ENCODE measurements at places on chromosomes 13 and 19. TPM values are rescaled to one million over a fixed set of nuclear protein-coding genes. Genes with fewer than 3 reads are reported as not detected.

GRCh38 chr19:56109226-56109625 is 11.9 kb downstream of the ZNF787 start:
- DNase-seq: no peak
- H3K27ac ChIP-seq: no peak overlapping the region
- H3K36me3 ChIP-seq: no peaks in the 10 kb centered on the region
- no peaks in the 10 kb centered on the region for H3K27me3 ChIP-seq

GRCh38 chr13:50758796-50759195 is 84.7 kb downstream of the DLEU7 start:
- no peaks in the 10 kb centered on the region for H3K27me3 ChIP-seq
- no peak for DNase-seq
- H3K36me3 ChIP-seq: no peaks in the 10 kb centered on the region
- no peak overlapping the region for H3K4me3 ChIP-seq
- H3K4me1 ChIP-seq: no peaks in the 10 kb centered on the region

Gene NXNL1
- not detected for total RNA-seq

Gene C1QTNF9
- not detected for total RNA-seq

DNA sequence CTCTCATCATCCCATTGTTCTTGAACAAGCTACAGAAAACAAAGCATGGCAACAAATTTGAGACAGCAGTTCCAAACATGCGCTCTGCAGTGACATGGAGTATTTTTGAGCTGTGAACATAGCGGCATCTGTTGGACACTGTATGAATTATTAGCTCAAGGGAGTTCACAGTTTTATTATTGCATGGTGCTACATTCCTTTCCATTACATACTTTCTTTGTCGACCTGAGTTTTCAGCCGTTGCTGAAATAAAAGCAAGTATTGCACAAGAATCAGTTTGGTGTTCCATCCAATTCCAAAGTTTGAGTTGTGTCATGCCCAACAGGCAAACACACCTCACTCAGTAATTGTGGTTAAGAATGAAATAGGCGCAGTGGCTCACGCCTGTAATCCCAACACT is 30.1 kb upstream of the METTL21C start:
- H3K27ac ChIP-seq: no peak overlapping the region
- no peak overlapping the region for H3K4me3 ChIP-seq
- peaks cover 3% of the 10 kb centered on the region for H3K4me1 ChIP-seq

GRCh38 chr13:20654156-20654555 is 49.3 kb upstream of the IL17D start:
- H3K27ac ChIP-seq: no peak overlapping the region
- no peak overlapping the region for H3K4me3 ChIP-seq
- peak; percentile 12 for DNase-seq
- H3K36me3 ChIP-seq: no peaks in the 10 kb centered on the region

Gene TNFSF11
- total RNA-seq: not detected

Gene ETHE1
- 15.3 TPM for total RNA-seq

Gene DACT3
- 0.32 TPM for total RNA-seq

GRCh38 chr13:99993660-99994637 is 12.4 kb downstream of the ZIC2 start:
- H3K27me3 ChIP-seq: no peaks in the 10 kb centered on the region
- H3K4me1 ChIP-seq: peaks cover 69% of the 10 kb centered on the region
- peak overlapping the region; percentile 96 for H3K27ac ChIP-seq
- H3K36me3 ChIP-seq: no peaks in the 10 kb centered on the region
- peak; percentile 72 for DNase-seq

DNA sequence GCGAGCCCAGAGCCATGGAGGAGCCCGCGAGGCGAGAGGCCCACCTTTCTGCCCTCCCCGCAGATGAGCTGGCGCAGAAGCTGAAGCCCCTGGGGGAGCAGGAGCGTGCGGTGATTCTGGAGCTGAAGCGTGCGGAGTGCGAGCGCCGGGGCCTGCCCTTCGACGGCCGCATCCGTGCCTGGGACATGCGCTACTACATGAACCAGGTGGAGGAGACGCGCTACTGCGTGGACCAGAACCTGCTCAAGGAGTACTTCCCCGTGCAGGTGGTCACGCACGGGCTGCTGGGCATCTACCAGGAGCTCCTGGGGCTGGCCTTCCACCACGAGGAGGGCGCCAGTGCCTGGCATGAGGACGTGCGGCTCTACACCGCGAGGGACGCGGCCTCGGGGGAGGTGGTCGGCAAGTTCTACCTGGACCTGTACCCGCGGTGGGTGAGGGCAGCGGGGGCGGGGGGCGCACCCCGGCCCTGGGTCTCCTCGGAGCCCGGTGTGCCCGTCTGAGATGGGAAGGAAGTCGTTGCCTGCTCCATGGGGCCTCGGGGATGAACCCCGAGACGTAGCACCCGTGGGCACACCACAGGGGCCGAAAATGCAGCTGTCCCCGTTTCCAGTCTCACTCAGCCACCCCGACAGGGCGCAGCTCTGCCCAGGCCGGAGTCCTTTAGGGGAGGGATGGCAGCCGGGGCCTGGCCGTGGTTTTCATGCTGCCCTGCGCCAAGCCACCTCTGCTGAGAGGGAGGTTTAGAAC is 12.1 kb upstream of the ZNF554 start:
- no peaks in the 10 kb centered on the region for H3K27me3 ChIP-seq
- no peak for DNase-seq
- H3K27ac ChIP-seq: no peak overlapping the region
- peaks cover 5% of the 10 kb centered on the region for H3K4me1 ChIP-seq
- peaks cover 43% of the 10 kb centered on the region for H3K36me3 ChIP-seq
- H3K4me3 ChIP-seq: no peak overlapping the region

Gene THSD1
- total RNA-seq: 0.39 TPM

Gene PEX11G
- total RNA-seq: 1.1 TPM

DNA sequence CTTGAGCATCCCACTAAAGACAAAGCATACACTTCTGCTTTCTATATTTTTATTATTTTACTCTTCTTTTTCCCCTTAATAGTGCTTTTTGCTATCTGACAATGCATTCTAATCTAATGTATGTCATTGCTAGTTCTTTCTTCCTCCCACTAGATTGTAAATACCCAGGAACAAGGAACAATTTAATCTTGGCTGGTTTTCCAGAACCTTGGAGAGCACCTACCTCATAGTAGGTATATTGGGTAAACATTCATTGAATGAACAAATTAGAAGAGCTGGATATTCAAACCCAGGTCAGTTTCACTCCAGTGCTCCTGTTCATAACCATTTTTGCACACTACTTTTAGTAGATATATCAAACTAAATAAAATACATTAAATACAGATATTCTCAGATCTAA is 1617.6 kb upstream of the SLC10A2 start:
- no peak overlapping the region for H3K27ac ChIP-seq
- no peaks in the 10 kb centered on the region for H3K36me3 ChIP-seq
- no peaks in the 10 kb centered on the region for H3K27me3 ChIP-seq
- no peaks in the 10 kb centered on the region for H3K4me1 ChIP-seq
- no peak for DNase-seq
- no peak overlapping the region for H3K4me3 ChIP-seq

DNA sequence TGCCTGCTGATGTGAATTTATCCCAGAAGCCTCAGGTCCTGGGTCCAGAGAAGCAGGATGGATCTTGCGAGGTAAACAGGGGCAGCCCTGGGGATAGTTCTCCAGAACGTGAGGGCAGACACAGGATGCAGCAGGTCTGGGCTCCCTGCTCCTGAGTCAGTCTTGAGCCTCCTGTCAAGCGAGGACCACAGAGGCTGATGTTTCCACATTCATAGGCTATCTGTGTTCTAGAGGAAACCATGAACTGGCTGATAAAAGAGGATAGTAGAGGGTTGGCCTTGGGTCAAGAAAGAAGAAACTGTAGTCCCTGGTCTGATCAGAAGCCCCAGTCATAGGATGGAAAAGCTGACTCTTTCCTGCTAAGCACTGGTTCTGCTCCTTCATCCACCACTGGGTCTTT is 2.2 kb downstream of the ZNF175 start:
- peaks cover 13% of the 10 kb centered on the region for H3K27me3 ChIP-seq
- no peak overlapping the region for H3K27ac ChIP-seq
- peaks cover 3% of the 10 kb centered on the region for H3K4me1 ChIP-seq
- H3K4me3 ChIP-seq: no peak overlapping the region
- DNase-seq: no peak

DNA sequence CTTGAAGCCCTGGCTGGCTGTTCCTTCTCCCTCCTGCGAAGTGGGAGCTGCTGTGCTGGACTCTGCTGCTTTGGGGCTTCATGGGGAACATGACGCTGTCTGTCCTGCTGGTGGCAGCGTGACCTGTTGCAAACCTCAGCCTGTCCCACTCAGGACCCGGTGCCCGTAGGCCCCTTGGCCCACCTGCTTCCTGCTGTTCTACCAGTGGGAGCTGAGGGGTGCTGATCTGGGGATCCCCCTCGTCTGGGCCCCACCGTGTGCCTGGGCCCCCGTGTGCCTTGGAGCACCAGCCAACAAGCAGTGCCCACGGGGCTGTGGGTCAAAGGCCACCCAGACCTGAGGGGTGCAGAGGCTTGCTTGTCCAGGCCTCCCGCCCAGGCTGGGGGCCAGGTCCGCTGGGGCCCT is 5.3 kb downstream of the SPPL2B start:
- no peak for DNase-seq
- H3K27ac ChIP-seq: no peak overlapping the region
- H3K4me1 ChIP-seq: peaks cover 21% of the 10 kb centered on the region
- no peaks in the 10 kb centered on the region for H3K27me3 ChIP-seq

Gene PSG7
- not detected for total RNA-seq

Gene KBTBD6
- 15.7 TPM for total RNA-seq

- peak overlapping the region; percentile 74 for H3K4me3 ChIP-seq
- no peak for DNase-seq
Measured at GRCh38 chr19:42285541-42285941, 16.4 kb upstream of the PRR19 start.

DNA sequence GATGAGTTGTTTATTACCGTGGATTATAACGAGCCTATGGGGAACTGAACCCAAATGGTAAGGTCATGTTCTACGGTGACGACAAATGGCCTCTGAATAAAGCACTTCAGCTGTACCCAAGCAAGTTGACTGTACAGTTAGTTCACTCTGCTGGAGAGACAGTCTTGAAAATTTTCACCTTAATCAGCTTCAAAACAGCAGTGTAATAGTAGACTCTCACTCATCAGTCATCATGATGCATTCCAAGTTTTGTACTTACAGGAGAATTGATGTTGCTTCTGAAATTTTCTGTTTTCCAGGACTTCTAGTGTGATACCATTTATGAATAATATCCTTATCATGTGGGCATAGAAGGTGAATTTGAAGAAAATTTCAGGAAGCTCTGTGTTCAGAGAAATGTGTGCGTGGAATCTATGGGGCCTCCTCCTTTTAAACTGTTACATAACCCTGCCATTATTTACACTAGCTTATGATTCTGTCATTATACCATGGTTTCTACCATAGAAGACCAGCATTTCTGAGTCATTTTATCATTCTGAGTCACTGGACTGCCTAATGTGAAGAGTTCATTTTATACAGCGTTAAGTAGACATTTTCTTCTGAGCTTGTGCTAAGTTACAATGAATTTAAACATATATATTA is 96.9 kb downstream of the WDFY2 start:
- no peaks in the 10 kb centered on the region for H3K27me3 ChIP-seq
- H3K4me3 ChIP-seq: no peak overlapping the region
- DNase-seq: peak; percentile 44
- H3K27ac ChIP-seq: no peak overlapping the region

DNA sequence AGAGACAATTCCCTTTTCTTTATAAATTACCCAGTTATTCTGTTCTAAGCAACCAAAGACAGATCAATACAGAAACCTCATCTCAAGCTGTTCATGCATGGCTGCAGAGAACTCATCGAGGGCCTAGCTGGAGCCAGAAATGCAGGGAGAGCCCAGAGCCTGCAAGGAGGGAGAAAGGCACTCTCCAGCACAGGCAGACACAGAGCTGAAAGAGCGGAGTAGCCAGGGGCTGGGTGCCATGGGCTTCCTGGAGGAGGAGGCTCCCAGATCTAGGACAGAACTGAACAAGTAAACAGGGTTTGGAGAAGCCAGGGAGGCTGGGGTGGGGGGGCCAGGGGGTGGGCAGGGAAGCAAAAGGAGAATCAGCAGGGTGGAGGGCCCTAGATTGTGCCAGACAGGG is 144.2 kb upstream of the ZNF507 start:
- no peaks in the 10 kb centered on the region for H3K27me3 ChIP-seq
- peaks cover 9% of the 10 kb centered on the region for H3K4me1 ChIP-seq
- no peaks in the 10 kb centered on the region for H3K36me3 ChIP-seq

- peaks cover 38% of the 10 kb centered on the region for H3K27me3 ChIP-seq
- peak; percentile 77 for DNase-seq
- H3K4me1 ChIP-seq: no peaks in the 10 kb centered on the region
- no peaks in the 10 kb centered on the region for H3K36me3 ChIP-seq
- H3K4me3 ChIP-seq: peak overlapping the region; percentile 34
- no peak overlapping the region for H3K27ac ChIP-seq
Measured at GRCh38 chr13:76980075-76980718, 11.7 kb upstream of the CLN5 start.

Data from A673 (cell line).